NAMALWA (cell line): ENCODE measurements at places on chromosomes 7 and 10.

DNA sequence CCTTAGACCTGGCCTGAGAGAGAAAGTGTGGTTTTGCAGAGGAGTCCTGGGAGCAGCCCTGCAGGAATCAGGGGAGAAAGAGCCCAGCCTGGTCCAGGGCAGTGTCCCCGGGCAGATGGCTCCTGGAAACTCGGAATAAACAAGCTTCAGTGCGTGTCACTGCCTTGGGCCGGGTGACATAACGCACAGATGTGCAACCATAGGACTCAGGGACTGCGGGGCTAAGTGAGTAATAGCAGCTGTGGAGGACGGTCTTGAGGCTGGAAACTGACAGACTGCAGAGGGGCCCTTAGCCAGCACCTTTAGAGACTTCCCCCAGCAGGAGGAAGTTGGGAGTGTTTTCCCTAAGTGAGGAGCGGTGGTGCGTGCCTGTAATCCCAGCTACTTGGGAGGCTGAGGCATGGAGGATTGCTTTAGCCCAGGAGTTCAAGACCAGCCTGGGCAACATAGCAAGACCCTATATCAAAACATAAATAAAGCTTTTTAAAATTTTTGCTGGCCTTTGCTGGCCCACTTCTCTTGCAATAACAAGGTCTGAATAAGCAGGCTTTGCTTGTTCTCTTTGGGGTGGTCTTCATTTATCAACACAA is 5.3 kb upstream of the CLIP2 start:
- peak; percentile 72 for DNase-seq

- no peak for DNase-seq
These were observed 145.5 kb downstream of the TCF7L2 start for GRCh38 chr10:113095419-113096127.

DNA sequence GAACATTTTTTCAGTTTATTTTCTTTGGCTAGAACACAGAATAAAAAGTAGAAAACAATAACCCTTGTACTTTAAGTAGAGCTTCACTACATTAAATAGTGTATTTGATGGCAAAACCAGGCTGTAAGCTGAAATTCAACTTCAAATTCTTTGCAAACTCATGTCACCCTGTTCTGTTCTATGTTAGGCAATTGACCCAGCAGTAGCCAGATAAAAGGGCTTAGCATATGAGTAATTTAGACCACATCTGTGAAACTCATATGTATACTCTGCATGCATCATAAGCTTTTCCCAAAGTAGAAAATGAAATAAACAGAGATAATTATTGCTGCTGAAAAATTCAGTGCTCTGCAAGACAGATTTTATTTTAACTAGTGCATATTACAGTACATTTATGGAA is 150.2 kb downstream of the GNAI1 start:
- no peak for DNase-seq

GRCh38 chr10:27950242-27950564 is 48.7 kb downstream of the ODAD2 start:
- no peak for DNase-seq

DNA sequence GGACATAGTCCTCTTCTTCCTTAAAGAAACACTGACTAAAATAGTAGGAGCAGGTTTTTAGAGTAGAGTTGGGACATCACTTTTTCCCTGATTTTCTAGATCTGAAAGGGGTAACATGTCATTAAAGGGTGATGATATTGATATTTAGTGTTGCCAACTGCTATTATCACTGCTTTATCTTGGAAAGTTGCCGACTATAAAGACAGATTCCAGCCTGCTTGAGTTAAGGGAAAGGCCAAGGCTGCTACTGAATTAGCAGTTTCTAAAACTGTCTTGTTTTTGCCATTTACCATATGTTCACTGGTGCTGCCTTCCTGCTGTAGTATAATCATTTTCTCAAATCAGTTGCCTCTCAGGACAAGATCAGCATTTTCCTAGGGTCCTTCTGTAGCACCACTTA is 29.7 kb downstream of the AP3M1 start:
- DNase-seq: no peak

DNA sequence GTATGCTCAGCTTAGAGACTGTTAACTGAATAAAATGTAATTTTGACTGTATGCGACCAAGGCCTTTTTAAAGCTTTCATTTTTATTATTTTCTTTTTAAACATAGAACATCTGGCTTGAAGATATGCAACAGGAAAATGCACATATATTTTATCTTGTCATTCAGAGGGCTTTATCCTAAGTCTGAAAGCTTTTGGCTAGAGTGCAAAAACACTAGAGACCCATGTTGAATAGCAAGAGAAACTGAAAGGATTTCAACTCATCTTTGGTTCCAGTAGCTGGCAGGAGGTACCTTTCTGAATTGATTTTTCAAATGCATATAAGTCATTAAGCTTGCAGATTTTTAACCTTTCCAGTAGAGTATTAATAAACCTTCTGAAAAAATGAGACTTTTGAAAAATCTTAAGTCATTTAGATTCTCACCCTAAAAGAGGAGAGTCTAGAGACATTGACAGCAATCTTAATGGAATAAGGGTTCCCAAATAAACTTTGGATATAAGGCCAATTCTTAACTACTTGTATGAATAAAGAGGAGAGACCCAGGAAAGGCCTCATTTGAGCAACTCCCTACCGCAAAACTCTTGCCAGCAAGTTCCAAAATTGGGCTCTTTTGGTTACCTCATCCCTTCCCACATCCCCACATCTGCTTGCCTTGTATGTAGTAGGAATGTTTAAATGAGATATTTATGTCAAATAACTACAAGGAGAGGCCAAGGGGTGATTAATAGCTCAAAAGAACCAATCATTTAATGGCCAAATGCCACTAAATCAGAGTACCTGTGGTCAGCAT is 454.4 kb downstream of the HTR7 start:
- DNase-seq: no peak

DNA sequence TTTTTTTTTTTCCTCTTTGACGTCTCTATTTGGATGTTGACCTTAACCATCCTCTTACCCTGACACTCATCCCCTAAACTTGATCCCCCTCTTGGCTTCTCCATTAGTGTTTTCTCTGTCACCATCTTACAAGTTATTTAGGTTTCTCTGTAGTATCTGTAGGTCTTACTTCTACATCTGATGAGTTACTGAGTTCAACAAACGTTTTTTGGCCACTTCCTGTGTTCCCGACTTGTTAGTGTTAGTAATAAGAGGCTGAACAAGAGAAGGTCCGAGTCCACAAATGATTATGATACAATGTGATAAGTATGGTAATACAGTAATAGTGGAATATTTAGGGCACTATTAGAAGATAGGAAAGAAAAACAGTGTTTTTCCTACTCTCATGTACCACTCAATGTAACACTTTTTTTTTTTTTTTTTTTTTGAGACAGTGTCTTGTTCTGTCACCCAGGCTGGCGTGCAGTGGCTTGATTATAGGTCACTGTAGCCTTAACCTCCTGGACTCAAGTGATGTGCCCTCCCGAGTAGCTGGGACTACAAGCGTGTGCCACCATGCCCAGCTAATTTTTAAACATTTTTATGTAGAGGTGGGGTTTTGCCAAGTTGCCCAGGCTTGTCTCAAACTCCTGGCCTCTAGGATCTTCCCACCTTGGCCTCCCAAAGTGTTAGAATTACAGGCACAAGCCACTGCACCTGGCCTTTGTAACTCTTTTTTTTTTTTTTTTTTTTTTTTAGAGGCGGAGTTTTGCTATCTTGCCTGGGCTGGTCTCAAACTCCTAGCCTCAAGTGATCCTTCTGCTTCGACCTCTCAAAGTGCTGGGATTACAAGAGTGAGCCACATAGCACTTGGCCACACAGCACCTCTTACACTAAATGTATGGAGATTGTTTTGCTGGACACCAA is 12.5 kb downstream of the CCSER2 start:
- no peak for DNase-seq

GRCh38 chr10:11698691-11699549 is 43.3 kb upstream of the ECHDC3 start:
- DNase-seq: no peak

DNA sequence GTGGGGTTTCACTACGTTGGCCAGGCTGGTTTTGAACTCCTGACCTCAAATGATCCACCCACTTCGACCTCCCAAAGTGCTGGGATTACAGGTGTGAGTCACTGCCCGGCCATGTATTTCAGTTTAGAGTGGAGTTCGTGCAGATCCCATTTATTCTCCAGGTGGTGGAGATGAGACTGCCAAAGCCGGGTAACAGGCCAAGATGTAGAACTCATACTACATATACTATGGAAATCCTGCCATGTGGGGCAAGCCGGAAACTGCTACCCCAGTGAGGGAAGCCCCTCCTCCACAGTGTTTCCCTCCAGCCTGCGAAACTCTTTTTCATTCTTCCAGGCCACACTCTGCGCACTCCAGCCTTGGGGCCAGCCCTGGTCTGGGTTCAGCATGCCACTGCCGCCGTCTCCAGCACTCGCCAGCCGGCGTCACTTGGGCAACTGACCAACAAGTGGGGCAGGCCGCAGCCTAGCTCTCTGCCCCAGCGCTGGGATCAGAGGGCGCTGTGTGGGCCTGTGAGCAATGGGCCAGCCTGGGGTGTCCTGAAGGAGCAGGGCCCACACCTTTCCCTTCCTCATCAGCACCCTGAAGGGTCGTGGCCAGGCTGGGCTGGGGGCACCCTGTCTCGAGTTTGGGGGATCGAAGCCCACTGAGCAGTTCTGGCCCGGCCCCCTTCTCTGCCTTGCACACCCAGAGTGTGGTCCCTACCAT is 122.0 kb downstream of the TRRAP start:
- DNase-seq: no peak

DNA sequence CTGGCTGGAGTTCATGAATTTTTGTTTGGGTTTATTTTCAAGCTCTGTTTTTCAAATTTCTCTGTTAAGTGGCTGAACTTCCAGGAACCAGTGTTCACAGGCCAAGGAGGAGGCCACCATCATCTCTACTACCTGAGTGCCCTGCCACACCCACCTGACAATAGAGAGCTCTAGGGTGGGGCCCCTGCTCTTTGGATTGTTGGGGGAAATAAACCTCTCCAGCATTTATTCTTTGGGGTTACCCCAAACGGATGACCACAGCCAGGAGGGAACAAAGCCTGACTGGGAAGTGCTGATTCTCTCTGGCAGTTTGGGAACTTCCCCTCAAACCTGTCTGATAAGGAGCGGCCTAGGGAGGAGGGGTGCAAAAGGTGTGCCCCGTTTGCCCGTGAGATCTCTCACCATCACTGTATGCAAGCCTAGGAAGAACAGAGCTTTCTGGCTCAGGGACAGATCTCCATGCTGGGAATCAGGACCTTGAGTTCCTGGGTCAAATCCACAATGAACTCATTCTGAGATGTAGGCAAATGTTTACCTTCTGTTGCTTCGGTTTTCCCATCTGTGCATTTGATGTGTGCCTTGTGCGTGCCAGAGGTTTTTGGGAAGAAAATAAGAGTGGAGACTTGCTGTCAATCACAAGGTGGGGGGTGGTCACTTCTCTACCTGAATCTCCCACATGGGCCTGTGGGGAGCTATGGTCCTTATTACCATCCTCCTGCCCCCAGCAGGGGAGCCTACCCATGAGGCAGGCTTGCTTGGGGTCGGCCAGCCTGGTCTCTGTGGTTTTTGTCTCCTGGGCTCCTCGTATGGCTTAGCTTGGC is 27.7 kb upstream of the PDCD4 start:
- DNase-seq: peak; percentile 26
